ENCODE measurements at places on chromosomes 16 and 17.
A peak's percentile ranks its signal among the peaks of the same experiment; 100 is the strongest.

GRCh38 chr16:84596161-84596560, 21.7 kb downstream of the COTL1 start:
- no peak for DNase-seq

GRCh38 chr16:1887711-1888354, 15.9 kb upstream of the MEIOB start:
- DNase-seq, result no peak

DNA sequence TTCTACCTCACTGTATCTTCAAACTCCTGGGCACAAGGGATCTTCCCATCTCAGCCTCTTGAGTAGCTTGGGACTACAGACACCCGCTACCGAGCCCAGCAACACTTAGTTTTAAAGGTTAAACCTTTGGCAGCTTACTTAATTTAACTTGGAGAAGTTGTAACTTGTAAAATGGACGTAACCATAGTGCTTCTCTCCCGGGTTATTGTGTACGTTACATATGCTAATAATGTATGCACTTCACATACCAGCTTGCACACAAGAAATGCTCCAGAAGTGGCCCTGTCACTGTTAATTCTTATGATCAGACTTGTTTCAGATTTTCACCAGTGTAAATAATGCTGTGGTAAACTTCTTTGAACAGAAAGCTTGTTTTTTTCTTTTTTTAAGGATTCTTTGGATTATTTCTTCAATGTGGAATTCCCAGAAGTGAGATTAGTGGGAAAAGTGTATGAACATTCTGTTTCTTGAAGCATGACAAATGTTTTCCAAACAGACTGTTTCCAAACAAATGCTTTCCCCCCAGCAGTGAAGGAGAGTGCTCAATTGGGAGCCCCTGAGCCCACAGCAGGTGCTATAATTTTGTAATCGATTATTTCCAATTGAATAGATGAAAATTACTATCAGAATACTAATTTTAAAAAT, 61.5 kb downstream of the EPN2 start:
- no peak for DNase-seq

GRCh38 chr16:70523076-70523742, at the start of gene COG4:
TSS of gene COG4 (minus strand) at chr16:70523554. CDS start at chr16:70523543, 11 bp downstream.
- DNase-seq, result peak; percentile 47

DNA sequence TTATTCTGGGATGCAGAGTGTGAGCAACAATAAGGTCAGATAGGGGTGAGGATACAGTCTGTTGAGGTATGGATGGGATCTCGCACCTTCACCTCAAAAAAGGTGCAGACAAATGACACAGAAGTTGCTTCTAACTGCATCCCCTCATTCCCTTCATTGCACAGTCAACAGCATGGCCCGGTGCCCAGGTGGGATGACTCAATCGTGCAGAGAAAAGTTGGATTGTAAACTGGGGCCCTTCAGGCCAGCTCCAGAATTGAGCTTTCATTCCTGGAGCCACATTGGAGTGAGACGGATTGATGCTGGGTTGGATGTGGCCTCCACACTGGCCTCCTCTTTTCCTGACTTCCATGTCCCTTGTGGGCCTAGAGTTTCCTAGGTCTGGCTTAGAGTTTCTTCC, 977.4 kb downstream of the KCNJ18 start:
- DNase-seq, result no peak

DNA sequence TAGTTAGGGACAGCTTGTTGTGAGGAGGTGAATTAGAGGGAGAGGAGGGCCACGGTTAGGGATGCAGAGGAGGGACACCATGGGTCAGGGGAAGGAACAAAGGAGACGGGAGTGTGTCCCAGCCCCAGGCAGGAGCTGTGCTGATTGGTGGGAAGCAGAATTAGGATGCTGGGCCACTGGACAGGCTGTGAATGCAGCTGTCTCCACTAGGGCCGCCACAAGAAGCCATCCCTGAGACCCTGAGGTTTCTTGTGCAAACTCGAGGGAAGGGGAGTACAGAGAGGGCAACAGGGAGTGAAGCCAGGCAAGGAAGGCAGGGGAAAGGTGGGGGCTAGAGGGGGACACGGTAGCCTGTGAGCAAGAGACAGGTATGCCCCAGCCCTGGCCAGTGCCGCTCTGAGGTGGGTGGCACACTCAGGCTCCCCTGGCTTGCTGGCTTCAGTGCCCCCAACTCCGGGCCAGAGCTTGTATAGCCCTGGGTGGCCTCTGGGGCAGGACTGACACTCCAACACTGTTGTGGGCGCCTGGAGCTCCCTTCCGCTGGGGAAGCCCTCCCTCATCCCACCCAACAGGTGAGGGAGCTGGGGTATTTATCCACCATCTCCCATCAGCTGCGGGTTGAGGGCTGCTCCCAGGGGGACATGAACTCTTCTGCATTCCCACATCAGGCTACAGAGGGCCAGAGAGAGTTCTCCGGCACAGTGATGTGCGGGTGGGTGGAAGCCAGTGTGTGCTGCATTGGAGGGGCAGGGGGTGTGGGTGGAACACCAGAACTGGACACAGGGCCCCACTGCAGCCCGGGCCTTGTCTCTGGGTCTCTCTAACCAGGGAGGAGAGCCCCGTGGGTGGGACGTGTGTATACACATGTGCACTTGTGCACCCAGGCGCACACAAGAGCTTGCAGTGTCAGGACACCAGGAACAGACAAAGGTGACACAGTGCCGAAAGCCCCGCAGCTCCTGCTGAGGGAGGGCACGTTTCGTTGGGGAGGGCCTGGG, 8.3 kb upstream of the SPPL2C start:
- DNase-seq, result no peak

- no peak for DNase-seq
Observed at GRCh38 chr16:51822471-51822870, 671.4 kb upstream of the SALL1 start.

DNA sequence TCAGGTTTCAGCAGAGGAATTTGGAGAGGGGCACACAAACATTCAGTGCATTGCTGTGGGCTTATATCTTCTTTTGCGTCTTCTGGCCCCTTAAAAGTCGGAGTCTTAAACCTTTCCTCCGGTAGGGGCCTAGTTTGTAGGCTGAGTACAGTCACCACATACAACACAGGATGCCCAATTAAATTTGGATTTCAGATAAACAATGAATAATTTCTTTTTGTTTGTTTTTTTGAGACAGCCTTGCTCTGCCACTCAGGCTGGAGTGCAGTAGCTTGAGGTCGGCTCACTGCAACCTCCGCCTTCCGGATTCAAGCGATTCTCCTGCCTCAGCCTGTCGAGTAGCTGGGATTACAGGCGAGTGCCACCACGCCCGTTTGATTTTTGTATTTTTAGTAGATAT, 26.7 kb upstream of the ADORA2B start:
- no peak for DNase-seq

DNA sequence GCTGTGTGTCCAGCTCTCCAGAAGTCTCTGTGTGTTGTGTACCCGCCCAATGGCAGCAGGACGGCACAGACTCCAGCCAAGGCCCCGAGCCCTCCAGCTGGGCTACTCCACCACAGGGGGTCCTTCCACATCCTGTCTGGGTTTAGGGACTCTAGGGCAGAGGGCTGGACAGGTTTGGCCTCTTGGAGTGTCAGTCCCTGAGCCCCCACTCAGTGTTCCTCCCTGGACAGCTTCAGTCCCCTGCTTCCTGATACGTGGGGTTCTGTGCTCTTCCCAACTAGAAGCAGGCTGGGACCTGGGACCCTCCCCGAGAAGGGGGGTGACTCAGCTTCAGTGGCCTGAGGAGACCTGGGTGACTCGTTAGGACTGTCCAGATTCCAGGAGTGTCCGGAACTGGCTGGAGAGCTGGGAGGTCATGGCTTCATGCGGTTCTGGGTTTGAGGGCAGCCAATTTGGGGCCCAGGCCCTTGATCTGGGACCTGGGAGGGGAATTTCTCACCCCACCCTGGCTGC, 4.2 kb downstream of the CDK3 start:
- DNase-seq, result no peak

DNA sequence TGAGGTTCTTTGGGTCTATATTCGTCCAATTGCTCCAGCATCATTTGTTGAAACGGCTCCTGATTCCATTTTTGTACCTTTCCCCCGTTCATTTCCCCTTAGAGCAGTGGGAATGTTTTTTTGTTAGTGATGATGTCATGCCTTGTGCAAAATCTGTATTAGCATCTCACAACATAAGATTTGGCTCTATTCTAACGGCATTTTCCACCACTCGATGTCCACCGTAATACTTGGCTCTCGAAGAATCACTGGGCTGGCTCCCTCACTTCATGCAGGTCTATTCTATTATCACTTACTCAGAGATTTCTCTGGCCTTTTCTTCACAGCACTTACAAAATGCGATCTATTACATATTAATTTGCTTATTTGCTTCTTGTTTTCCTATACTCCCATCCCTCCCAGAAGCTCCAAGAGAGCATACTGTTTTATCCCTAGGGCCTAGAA, 571 bp upstream of the NME1 start:
- DNase-seq, result no peak

DNA sequence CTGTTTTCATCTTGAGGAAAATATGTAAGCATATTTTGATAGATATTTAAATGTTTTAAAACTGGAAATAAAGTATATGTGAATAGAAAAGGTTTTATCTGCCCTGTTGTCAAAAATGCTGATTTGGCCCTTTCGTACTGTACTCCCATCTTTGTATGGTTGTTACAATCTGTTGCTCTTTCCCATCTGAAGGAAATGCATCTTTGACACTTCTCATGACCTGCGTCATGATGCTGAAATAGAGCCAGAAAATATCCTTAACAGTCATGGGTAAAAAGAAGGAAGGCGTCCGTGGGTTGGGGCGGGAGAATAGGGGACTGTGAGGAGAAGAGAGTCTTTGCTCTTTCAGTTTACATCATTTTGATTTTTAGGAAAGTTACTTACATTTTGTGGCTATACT, 327.7 kb downstream of the BCAS3 start:
- no peak for DNase-seq

GRCh38 chr17:6554871-6555330, 1.5 kb downstream of the PITPNM3 start:
- no peak for DNase-seq

DNA sequence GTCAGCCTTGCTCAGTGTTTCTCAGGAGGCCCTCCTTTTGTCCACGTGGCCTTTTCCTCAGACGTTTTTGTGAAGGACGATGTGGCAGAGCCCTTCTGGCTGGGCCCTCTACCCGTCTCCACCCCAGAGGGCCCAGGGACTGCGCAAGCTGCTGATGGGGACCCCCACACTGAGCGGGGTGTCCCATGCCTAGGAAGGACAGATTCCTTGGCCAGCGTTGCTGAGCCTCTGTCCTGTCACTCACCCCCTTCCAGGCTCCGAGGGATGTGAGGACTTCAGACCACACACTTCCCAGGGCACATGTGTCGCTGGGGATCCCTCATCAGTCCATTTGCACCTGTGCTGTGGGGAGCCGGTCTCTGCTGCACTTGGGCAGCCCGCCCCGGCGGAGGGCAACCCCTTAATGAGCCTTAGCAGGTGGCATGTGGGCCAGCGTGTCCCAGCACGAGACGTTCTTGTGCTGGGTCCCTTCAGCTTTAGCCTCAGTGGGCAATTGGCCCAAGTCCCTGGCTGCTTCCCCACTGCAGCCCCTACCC, 48.3 kb downstream of the NT5M start:
- no peak for DNase-seq
